ENCODE measurements at places on chromosomes 6 and 20. TPM values are rescaled to one million over a fixed set of nuclear protein-coding genes. Genes with fewer than 3 reads are reported as not detected.

DNA sequence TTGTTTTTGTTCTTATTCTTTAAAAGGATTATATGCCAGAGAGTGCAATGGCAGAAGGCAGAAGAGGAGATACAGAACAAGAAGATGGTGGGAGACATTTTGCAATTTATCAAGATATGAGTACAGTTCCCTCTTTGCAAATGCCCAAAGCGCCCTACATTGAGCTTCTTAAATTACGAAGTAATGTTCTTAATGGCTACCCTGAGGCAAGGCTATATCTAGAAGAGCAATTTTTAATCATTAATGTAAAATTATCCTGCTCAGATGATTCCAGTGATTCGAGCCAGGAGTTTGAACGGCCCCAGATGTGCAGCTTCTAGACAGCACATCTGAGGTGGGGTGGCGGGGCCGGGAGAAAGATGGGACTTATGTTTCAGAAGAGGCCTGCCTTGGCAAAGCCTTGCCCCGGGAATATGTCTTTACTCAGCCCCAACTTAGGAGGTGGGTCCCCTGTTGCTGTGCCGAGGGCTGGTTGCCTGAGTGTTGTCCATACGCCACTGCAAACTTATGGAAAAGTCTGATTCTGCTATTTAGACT is 84.9 kb upstream of the MLN start:
- H3K27me3 ChIP-seq, result no peaks in the 10 kb centered on the region
- H3K4me1 ChIP-seq, result no peaks in the 10 kb centered on the region
- no peaks in the 10 kb centered on the region for H3K36me3 ChIP-seq
- H3K4me3 ChIP-seq, result no peak overlapping the region
- no peak overlapping the region for H3K27ac ChIP-seq

DNA sequence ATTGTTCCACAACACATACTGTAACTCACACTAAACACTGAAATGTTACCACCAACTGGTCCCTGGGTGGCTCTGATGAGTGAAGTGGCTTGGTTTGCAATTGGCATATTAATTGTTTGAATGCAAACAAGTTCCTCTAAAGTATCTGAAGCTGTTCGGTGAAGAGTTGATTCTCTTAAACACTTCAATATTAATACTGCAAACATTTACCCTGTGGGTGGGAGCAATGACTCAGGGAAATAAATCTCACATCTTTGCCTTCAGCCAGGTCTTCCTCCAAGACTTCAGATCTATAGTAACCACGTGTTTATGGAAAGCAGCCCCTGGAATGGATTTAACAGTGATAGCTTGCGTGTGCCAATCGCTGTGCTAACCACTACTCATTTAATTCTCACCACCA is 176.0 kb downstream of the MAFB start:
- H3K27me3 ChIP-seq, result no peaks in the 10 kb centered on the region
- H3K27ac ChIP-seq, result no peak overlapping the region
- H3K4me3 ChIP-seq, result no peak overlapping the region
- no peaks in the 10 kb centered on the region for H3K4me1 ChIP-seq
- H3K36me3 ChIP-seq, result no peaks in the 10 kb centered on the region
- no peak for DNase-seq

DNA sequence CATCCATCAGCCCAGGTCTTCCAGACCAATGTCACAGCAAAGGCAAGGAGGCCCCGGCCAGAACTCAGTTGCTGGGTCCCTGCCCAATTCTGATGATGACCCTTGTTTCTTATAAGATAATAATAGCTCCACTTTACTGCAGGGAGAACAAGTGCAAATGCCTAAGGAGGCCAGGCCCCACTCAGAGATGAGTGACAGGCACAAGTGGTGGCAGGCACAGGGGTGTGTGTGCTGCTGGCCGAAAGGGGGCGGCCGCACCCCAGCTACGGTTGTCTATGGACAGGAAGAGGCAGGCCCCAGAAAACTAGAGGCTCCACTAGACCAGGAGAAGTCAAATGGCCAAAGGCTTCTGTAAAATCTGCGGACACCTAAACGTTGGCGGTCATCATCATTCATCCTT is 28.6 kb downstream of the GNAS-AS1 start:
- no peak overlapping the region for H3K27ac ChIP-seq
- no peak overlapping the region for H3K4me3 ChIP-seq
- no peaks in the 10 kb centered on the region for H3K36me3 ChIP-seq

GRCh38 chr6:19013026-19013705 is 626.0 kb downstream of the RNF144B start:
- H3K27me3 ChIP-seq, result no peaks in the 10 kb centered on the region
- H3K4me1 ChIP-seq, result no peaks in the 10 kb centered on the region

DNA sequence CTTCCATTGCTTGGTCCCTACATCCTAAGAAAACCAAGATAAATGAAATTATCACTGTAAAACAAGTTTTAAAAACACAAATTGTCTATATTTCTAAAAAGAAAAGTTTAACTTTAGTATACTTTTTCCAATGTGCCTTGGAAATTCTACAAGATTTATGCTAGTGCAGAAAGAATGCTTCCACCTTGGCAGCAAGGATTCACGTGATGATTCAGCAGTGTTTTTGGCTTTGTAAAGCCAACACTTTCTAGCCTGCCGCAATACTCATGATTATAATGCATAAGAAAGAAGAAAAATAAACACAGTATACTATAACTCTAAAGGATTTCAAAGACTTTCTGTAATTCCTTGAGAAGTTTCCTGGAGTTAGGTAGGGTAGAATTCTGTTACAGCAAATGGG is 442.7 kb downstream of the TENT5A start:
- DNase-seq, result no peak
- no peaks in the 10 kb centered on the region for H3K27me3 ChIP-seq
- H3K27ac ChIP-seq, result no peak overlapping the region
- no peak overlapping the region for H3K4me3 ChIP-seq

Gene SLC26A8
- total RNA-seq, result 0.46 TPM

Gene BPIFA1
- not detected for total RNA-seq

Gene SIGLEC1
- total RNA-seq, result 9.1 TPM
